ENCODE measurements at places on chromosomes 11 and 22.

DNA sequence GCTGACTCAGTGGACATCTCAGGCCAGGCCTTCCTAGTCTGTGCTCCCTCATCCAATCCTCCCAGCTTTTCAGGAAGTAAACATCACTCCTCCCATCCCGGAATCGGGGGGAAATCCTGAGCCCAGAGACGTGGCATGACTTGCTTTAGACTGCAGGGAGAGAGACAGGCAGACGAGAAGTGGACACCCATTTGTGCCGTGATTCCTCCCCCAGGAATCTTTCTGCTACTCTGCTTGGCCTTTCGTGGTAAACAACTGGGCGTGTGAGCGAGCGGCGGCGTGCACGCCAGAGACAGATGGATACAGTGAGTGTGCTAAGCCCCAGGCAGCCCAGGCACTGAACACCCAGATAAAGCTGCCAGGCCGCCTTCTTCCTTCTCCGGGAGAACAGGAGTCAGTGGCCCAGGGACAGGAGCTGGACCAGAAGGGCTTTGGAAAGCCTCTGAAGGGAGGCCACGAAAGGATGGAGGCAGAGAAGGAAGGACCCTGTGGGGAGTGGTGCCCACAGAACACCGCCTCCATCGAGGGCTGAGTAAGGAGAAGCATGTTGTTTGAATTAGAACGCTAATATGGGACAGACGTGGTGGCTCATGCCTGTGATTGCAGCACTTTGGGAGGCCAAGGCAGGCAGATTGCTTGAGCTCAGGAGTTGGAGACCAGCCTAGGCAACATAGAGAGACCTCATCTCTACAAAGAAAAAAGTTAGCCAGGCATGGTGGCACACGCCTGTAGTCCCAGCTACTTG, 53.0 kb upstream of the PRR5 start:
- H3K27me3 ChIP-seq, result no peaks in the 10 kb centered on the region
- H3K36me3 ChIP-seq, result no peaks in the 10 kb centered on the region
- H3K4me1 ChIP-seq, result peaks cover 11% of the 10 kb centered on the region

DNA sequence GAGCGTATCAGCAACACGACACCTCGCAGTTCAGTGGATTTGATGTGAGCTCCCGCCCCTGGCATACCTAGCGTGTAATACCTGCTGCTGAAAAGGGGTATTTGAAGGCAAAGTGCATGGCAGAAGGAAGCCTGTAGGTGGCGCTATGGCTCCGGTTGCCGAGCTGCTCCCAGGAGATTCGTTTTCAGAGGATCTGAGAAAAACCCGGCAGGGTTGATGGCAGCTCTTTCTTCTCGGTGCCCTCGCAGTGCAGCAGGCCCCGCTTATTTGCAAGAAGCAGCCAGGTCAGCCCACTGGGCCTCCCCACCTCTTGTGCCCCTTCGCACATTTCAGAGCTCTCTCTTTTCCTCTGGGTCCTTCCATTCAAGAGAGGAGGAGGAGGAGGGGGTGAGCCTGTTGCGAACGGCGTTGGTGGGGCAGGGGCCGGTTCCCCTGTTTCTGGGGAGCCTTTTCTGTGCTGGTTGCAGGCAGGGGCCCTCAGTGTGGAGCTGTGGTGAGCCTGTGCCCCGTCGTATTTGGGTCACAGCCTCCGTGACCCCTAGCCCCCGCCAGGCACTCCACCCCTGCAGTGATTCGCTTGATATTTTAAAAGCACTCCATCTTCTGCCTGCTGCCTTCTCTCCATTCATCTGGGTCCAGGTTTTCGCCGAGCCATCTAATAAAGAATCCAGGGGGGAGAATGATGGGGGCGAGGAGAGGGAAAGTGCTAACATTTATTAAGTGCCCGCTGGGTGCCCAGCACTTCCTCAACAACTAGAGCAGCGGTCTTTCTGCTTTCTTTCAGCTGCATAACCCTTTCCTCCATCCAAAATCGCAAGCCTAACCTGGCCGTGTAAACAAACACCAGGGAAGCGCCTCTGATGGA, 85.3 kb upstream of the SYT13 start:
- H3K27me3 ChIP-seq, result no peaks in the 10 kb centered on the region
- DNase-seq, result no peak
- no peak overlapping the region for H3K27ac ChIP-seq
- H3K4me1 ChIP-seq, result peaks cover 10% of the 10 kb centered on the region
- no peak overlapping the region for H3K4me3 ChIP-seq

DNA sequence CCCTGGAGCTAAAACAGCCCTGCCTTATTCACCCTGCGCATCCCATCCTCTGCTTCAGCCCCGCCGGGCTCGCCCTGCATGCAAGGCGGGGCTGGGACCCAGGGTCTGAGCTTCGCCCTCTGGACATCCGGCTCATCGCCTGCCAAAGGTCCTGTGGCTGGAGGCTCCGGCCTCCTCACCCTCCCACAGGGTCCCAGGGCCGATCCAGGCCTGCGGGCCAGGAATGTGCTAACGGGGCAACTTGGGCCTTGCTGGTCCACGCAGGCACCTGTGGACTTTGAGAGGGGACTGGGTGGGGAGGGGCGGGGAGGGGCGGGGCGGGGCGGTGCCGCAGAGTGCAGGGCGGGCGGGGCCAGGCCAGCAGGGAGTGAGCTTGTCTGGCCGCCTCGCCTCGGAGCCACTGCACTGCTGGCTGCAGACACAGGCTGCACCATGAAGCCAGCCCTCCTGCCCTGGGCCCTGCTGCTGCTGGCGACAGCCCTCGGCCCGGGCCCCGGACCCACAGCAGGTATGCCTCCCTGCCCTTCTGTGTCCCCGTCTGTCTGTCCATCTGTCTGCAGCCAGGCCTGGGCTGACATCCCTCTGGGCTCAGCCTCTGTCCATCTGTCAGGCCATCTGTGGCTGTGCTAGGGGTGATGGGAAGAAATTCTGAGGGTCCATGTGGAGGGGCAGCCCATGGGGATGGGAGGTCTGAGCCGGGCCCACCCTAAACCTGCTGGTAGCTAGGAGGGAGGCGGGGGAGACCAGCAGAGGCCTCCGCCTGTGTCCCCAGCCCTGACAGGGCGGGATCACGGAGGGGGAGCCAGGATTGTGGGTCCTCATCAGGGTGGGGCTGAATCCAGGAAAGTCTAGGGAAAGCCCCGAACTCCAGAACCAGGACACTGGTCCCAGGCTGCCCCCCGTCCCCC, at the start of gene SUSD2:
Gene SUSD2 (plus strand): TSS at position 400 of the 908 bp plus-strand sequence. CDS start 33 bp downstream, at position 433.
- H3K27me3 ChIP-seq, result no peaks in the 10 kb centered on the region
- no peak for DNase-seq
- no peaks in the 10 kb centered on the region for H3K36me3 ChIP-seq
- H3K27ac ChIP-seq, result peak within 1 kb of the TSS; percentile 67
- peak within 1 kb of the TSS; percentile 29 for H3K4me3 ChIP-seq
- H3K4me1 ChIP-seq, result peaks cover 37% of the 10 kb centered on the region

DNA sequence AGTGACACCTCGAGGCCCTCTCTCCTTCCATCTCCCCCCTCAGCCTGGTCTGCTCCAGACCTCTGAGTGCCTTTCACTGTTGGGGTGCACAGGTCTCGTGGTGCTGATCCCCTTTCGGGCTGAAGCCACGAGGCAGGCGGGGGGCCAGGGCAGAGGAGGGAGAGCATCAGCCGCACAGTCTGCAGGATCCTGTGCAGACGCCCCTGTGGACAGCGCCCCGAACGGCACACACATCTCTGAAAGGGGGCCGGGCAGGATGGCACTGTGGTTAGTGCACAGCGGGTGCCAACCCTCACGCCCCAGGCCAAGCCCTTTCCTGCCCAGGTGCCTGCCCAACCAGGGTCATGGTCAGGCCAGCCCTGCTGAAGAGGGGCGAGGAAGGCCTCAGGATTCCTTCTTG, 56.7 kb downstream of the CACNA1I start:
- no peaks in the 10 kb centered on the region for H3K27me3 ChIP-seq
- no peaks in the 10 kb centered on the region for H3K36me3 ChIP-seq
- H3K4me3 ChIP-seq, result no peak overlapping the region
- no peaks in the 10 kb centered on the region for H3K4me1 ChIP-seq
- no peak for DNase-seq

DNA sequence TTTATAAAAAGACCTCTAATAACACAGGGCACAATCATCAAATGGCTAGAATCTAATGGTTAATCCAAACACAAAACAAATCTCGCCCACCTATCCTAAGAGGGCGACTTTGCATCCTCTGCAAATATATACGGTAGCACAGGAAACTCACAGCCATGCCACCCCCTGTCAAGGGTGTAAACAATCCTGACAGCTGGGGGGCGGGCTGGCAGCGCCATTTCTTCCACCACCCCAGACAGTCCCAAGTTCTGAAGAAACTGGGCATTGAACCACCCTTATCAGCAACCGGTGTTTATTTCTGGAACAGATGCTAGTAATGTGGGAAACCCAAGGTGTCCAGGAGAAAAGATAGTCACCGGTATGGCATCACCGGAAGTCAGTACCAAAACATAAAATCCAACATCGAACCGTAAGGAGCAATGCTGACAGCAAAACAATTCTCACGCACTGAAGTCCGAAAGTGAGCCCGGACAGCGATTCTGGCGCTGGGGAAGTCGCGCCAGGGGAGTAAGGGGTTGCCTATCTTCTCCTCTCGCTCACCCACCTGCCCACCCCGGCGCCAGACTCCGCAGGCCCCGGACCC, 825 bp downstream of the FBXO3 start:
- peak overlapping the region; percentile 75 for H3K4me3 ChIP-seq
- no peaks in the 10 kb centered on the region for H3K27me3 ChIP-seq
- H3K36me3 ChIP-seq, result no peaks in the 10 kb centered on the region
- no peak for DNase-seq
- H3K27ac ChIP-seq, result peak overlapping the region; percentile 88
- peaks cover 47% of the 10 kb centered on the region for H3K4me1 ChIP-seq

GRCh38 chr11:12166299-12167060, 56.1 kb downstream of the MICAL2 start:
- peaks cover 34% of the 10 kb centered on the region for H3K4me1 ChIP-seq
- H3K27me3 ChIP-seq, result no peaks in the 10 kb centered on the region
- no peak for DNase-seq
- no peaks in the 10 kb centered on the region for H3K36me3 ChIP-seq

GRCh38 chr11:69002570-69003231, 10.3 kb downstream of the MRGPRF start:
- peaks cover 5% of the 10 kb centered on the region for H3K36me3 ChIP-seq
- H3K4me1 ChIP-seq, result peaks cover 77% of the 10 kb centered on the region
- H3K4me3 ChIP-seq, result no peak overlapping the region
- peak overlapping the region; percentile 82 for H3K27ac ChIP-seq
- no peaks in the 10 kb centered on the region for H3K27me3 ChIP-seq

GRCh38 chr22:20095521-20095920, 15.5 kb downstream of the DGCR8 start:
- DNase-seq, result no peak
- no peaks in the 10 kb centered on the region for H3K27me3 ChIP-seq
- H3K27ac ChIP-seq, result no peak overlapping the region

DNA sequence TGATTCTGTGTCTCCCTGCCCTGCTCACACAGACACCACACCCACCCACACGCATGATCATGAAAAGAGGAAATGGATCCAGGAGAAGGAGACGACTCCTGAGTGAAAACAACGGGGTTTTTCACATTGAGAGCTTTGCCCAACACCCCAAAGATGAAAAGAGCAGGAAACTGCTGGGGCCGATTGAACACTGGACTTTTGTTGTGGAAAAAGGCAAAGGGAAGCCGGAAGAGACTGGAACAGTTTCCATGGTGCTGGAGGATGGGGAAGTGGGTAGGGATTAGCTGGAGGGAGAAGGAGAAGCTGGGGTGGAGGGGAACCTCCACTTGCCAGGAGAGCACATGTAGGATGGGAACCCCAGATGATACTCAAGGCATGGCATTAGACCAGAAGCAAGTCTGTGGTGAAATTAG, 5.2 kb upstream of the SLC43A3 start:
- H3K4me3 ChIP-seq, result no peak overlapping the region
- H3K4me1 ChIP-seq, result peaks cover 29% of the 10 kb centered on the region
- H3K27ac ChIP-seq, result no peak overlapping the region
- no peaks in the 10 kb centered on the region for H3K36me3 ChIP-seq

GRCh38 chr11:14184028-14184940, 174.7 kb downstream of the RRAS2 start:
- no peak overlapping the region for H3K4me3 ChIP-seq
- H3K36me3 ChIP-seq, result no peaks in the 10 kb centered on the region
- no peak overlapping the region for H3K27ac ChIP-seq
- H3K27me3 ChIP-seq, result no peaks in the 10 kb centered on the region

GRCh38 chr22:19635644-19636043, 78.7 kb upstream of the SEPTIN5 start:
- no peaks in the 10 kb centered on the region for H3K36me3 ChIP-seq
- no peak overlapping the region for H3K27ac ChIP-seq
- H3K4me3 ChIP-seq, result no peak overlapping the region
- H3K4me1 ChIP-seq, result no peaks in the 10 kb centered on the region
- DNase-seq, result no peak
- no peaks in the 10 kb centered on the region for H3K27me3 ChIP-seq

GRCh38 chr11:116946414-116946813, 109.0 kb upstream of the APOA1 start:
- H3K27me3 ChIP-seq, result no peaks in the 10 kb centered on the region
- H3K4me1 ChIP-seq, result no peaks in the 10 kb centered on the region
- peaks cover 15% of the 10 kb centered on the region for H3K36me3 ChIP-seq
- H3K27ac ChIP-seq, result no peak overlapping the region
- DNase-seq, result no peak

DNA sequence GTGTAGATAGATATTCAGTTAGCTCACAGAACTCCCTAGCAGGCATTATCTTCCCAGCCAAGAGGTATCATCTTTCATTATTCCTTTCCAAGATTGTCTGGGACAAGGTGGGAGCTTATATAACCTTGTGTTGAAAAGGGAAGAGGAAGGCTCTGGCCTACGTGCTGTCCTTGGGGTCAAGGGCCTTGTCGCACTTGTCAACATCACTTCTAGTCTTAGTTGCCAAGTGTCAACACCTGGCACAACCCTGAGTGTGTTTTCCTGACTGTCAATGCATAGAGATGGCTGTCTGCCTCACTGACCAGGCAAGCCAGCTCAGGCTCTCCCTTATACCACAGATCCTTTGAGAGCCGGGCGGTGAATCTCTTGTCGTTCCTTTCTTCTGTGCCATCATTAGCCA, 331.9 kb downstream of the CNTN5 start:
- H3K4me1 ChIP-seq, result no peaks in the 10 kb centered on the region
- no peak overlapping the region for H3K4me3 ChIP-seq
- H3K27ac ChIP-seq, result no peak overlapping the region
- DNase-seq, result no peak

- H3K4me1 ChIP-seq, result peaks cover 59% of the 10 kb centered on the region
- H3K27me3 ChIP-seq, result no peaks in the 10 kb centered on the region
- H3K36me3 ChIP-seq, result no peaks in the 10 kb centered on the region
- H3K4me3 ChIP-seq, result peak overlapping the region; percentile 92
Observed at GRCh38 chr22:19177164-19178064, 1.1 kb downstream of the SLC25A1 start.

- H3K27me3 ChIP-seq, result no peaks in the 10 kb centered on the region
- no peak for DNase-seq
- no peaks in the 10 kb centered on the region for H3K36me3 ChIP-seq
- no peak overlapping the region for H3K27ac ChIP-seq
Observed at GRCh38 chr11:131065435-131066413, 149.4 kb upstream of the SNX19 start.

- no peaks in the 10 kb centered on the region for H3K36me3 ChIP-seq
- no peak overlapping the region for H3K4me3 ChIP-seq
- no peaks in the 10 kb centered on the region for H3K4me1 ChIP-seq
- no peaks in the 10 kb centered on the region for H3K27me3 ChIP-seq
- DNase-seq, result no peak
- no peak overlapping the region for H3K27ac ChIP-seq
Observed at GRCh38 chr11:20355221-20356219, 8.0 kb upstream of the HTATIP2 start.
